ENCODE measurements at places on chromosomes 4 and X.

DNA sequence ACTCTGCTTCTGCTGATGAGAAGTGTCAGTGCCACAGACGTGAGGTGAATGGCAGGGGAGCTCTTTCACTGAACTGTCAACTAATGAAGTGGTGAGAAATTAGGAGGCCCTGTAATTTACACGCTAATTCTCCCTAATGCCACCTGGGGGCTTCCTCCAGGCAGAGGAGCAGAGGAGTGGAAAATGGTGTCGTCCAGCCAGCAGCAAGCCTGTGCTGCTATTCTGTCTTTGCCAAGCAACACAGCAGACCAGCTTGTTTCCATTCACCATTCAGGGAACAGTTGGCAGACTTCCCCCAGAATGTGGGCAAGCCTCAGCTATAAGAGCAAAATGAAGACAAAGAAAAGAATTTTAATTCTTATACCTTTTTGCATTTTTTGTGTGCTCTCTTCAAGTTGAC is 245.2 kb upstream of the TET2 start:
- DNase-seq, result peak; percentile 37

- no peak for DNase-seq
Measured at GRCh38 chr4:153467897-153468262, 1.7 kb downstream of the TMEM131L start.

DNA sequence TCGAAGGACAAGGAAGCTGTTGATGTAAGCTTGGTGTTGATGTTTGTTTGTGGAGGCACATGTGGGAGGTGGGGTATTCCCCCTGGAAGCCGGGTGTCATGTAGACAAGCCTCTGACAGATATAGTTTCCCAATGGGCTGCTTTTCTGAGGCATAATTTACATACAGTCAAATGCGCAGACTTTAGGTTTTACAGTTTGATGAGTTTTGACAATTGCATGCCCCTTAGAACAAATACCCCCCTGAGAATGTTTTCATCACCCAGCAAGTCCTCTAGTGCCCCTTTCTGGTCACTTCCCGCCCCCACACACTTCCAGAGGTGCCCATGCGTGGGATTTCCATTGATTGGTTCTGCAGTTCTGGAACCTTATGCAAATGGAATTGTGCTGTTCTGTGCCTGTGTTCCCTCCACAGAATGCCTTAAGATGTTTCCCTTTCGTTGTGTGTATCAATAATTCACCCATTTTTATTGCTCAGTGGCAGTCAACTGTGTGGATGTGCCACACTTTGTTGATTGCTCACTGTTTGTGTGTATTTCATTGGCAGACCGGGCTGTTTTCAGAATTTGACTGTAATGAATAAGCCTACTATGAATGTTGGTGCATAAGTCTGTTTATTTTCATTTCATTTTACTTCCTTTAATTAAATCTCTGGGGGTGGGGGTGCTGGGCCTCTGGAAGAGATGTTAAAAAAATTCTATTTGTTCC is 8.5 kb downstream of the EVC start:
- DNase-seq, result no peak

DNA sequence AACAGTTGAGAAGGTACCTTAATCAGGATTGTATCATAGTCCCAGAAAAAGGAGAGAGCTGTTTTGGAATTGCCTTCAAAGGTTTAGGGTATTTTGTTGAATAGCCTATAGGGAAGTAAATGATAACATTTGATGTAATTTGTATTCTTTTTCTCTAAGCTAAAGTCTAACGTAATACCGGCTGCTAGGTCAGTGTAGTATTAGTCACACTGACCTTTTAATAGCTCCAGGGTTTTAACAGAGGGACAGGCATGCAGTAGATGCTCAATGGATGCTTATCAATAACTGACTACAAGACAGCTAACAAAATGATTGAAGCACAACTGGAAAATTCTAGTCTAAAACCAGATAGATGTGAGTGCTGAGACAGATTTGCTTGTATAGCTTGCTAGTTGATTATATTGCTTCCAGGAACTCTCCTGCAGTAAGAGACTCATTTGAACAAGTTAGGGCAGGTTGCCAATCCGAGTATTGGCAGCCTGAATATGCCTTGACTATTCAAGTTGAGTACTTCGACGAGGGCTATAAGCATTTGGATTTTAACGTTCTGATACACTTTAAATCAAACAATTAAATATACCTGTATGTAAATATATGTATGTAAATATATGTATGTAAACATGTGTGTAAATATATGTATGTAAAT is 16.5 kb upstream of the PNPLA4 start:
- no peak for DNase-seq

GRCh38 chr4:128350449-128351045 is 62.9 kb upstream of the PGRMC2 start:
- no peak for DNase-seq

DNA sequence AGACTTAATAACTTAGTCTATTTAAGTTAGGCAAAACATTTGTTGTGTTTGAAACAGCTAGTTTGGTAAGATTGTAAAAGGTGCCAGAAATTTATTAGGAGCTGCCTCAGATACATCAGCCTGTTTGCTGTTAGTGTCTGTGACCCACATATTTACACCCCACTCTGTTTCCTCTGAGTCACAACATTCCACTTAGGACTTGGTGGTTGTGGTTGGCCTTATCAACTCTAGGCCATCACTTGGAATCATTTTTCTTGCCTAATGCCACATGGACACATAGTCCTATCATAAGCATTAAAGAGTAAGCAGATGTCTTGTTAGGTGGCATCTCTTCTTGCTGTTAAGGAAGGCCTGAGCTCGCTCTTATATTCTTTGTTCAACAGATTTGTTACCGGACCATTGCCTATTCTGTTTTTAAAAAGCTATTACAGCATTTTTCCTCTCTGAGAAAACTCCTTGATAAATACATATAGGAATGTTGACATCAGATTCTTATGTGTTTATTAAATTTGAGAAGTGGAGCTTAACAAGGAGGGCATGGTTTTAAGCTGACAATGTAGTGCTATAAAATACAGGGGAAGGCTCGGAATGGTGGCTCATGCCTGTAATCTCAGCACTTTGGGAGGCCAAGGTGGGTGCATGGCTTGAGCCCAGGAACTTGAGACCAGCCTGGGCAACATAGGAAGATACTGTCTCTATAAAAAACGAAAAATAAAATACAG is 51.2 kb upstream of the PGRMC2 start:
- no peak for DNase-seq

DNA sequence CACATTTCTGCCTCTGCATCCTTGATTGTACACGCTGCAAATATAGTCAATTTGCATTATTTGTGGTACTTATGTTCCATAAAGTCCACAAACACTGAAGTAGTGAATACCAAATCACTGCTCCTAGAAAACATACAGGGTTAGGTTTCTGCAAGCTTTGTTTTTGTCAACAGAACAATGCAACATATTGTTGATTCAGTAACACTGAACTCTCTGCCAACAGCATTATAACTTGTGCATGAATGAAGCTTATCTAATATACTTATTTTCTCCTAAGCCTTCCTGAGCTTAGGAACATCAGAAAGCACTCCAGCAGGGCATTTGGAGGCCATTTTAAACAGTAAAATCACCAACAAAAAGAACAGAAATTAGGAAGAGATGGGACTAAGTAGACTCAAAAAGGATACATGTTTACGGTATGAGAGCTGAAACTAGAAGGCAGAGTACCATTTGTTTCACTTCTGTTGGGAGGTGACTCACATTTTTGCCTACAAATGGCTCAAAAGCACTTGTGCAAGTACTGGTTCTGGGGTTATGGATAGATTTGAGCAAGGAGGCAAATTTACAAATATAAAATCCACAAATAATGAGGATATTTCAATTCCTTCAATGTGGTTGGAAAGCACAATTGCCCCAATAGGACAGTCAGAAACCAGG is 14.1 kb downstream of the COX18 start:
- DNase-seq, result no peak

- DNase-seq, result no peak
Measured at GRCh38 chr4:144295286-144295995, 154.9 kb upstream of the GYPA start.

DNA sequence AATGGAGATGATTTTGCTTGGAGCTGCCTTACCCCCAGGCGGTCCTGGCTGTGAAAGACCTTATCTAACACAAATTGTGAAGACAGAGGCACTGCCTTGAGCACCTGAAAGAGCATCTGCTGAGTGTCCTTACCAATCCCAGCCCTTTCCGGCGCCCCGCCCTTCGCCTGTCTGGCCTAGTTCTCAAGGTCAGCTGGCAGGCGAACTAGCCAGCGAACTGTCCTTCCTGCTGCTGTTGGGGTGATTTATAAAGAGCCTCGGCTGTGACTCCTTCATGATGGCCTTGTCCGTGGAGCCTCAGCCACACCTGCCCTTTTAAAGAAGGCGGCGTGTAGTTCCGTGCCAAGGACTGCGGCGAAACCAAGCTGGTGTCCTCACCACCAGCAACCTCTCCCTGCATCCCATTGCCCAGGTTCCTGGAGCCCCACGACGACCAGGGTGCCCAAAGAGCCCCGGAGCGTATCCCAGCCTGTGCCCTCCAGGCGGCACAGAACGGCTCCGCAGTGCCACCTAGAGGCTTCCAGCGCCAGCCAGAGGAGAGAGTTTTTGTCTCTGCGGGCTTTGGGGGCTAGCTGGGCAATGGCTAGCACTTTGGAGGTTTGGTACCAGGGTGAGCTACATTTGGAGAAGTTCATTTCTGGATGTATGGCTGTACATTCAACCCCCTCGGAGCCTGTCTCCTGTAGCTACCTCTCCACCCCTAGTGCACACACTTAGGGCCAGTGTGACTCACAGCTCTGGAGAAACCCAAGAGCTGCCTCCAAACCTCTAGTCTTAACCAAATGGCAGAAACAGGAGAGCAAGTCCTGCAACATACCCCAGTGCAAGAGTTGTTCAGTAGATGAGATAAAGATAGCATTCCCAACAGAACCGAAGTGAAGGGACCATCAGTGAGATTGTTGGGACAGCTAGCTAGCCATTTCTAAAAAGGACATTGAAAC is 36.8 kb upstream of the VMA21 start:
- DNase-seq, result peak; percentile 61

- DNase-seq, result no peak
Measured at GRCh38 chr4:176760471-176760870, 32.3 kb downstream of the VEGFC start.

DNA sequence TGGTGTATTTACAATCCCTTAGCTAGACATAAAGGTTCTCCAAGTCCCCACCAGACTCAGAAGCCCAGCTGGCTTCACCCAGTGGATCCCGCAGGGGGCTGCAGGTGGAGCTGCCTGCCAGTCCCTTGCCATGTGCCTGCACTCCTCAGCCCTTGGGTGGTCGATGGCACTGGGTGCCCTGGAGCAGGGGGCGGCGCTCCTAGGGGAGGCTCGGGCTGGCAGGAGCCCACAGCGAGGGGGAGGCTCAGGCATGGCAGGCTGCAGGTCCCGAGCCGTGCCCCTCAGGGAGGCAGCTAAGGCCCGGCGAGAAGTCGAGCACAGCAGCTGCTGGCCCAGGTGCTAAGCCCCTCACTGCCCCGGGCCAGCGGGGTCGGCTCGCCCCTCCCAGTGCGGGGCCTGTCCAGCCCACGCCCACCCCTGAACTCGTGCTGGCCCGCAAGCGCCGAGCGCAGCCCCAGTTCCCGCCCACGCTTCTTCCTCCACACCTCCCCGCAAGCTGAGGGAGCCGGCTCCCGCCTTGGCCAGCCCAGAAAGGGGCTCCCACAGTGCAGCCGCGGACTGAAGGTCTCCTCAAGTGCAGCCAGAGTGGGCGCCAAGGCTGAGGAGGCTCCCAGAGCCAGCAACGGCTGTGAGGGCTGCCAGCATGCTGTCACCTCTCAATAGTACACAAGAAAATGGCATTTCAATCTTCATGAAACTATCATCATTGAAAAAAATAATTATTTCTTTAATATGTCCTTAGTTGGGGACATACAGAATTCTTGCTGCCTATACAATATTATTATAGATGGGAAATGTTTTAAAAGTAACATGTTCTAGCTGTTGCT is 189.1 kb downstream of the SLC7A11 start:
- DNase-seq, result no peak

DNA sequence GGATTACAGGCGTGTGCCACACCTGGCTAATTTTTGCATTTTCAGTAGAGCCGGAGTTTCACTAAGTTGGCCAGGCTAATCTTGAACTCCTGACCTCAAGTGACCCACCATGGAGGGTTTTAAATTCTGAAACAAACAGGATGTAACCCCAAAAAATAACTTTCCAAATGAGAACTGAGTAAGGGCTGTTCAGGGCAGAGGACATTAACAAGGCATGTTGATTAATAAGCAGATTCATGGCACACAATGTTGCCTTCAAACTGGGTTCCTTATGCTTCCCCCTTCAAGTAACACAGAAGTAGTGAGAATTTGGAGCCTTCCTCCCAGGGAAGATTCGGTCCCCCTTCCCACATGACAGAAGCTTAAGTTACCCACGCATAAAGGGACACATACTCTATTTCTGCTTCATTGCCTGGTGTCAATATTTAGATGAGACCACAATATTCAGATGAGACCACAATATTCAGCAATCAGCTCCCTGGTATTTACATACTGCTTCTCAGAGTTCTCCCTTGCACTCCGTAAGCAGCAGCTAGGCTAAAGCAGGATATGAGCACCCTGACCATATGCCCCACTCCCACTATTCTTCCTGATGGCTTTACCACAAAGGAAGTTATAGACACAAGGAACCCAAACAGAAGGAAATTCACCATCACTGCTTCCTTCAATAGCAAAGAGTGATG is 21.4 kb downstream of the GRSF1 start:
- DNase-seq, result no peak

- peak; percentile 69 for DNase-seq
Measured at GRCh38 chrX:9340598-9341290, 124.1 kb upstream of the TBL1X start.

GRCh38 chr4:169952236-169953002 is 73.8 kb downstream of the MFAP3L start:
- no peak for DNase-seq

GRCh38 chr4:185904381-185904780 is 92.4 kb upstream of the SORBS2 start:
- no peak for DNase-seq

DNA sequence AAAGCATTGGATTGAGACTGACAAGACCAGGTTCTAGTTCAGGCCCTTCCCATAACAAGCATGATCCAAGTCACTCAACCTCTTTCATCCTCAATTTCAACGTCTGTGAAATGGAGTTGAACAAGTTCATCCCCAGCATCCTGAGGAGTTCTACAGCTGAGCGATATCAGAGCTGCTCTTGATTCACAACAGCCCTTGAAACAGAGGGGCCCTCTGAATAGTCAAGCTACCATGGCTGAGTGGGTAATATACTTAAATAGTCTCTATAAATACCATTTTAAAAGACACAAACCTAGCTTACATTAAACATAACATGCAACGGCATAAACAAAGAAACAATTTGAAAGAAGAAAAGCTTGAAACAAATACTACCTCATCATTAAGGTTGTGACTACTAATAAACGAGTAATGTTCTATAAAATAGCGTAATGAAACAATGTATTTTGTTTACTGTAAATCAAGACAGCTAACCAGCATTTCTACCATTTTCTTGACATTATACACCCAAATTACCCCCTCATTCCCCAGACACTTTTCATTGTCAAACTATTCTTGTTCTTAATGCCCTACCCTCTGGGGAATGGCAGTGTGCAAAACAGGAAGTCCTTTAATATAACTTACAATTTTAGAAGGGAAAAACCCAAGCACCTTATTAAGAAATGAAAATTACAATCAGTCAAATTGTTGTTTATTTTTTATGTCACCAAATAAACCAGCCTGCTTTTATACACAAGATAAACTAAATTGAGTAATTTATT is 202.3 kb downstream of the PARM1 start:
- DNase-seq, result no peak

All from NCI-H82 (cell line).